ENCODE measurements at places on chromosomes 12 and 14. TPM values are rescaled to one million over a fixed set of nuclear protein-coding genes. Genes with fewer than 3 reads are reported as not detected.

Gene MIP
- total RNA-seq = not detected

Gene CCNB1IP1
- 35.3 TPM for total RNA-seq

Gene BHLHE41
- 34.5 TPM for total RNA-seq

Gene AJUBA
- 0.67 TPM for total RNA-seq

Gene MANSC4
- total RNA-seq = not detected

Gene ING4
- 39.2 TPM for total RNA-seq

Gene A2ML1
- total RNA-seq = not detected

Gene LTBP2
- total RNA-seq = 0.11 TPM

Gene CMKLR1
- 0.05 TPM for total RNA-seq

Gene ART4
- not detected for total RNA-seq

Gene KLRG1
- total RNA-seq = 1.9 TPM

Gene TRHDE
- total RNA-seq = not detected

Gene CYP46A1
- not detected for total RNA-seq

DNA sequence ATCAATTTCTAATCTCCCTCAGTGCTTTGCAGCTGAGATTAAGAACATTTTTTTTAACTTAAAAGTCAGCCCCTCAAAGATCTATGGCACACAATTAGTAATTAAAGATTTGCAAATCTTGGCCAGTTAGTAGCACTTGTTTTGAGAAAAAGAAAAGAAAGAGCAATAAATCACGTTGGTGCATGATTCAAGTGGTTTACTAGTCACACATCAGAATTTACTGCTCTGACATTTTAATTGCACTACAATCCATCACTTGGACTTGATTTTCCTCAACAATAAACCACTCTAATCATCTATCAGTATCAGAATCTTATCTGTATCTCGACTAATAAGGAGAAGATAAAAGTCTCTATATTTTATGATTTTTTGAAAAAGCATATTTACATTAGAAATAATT is 154.3 kb downstream of the HELB start:
- DNase-seq = no peak

- DNase-seq = no peak
Measured at GRCh38 chr14:105223260-105223659, 25.1 kb upstream of the BTBD6 start.

DNA sequence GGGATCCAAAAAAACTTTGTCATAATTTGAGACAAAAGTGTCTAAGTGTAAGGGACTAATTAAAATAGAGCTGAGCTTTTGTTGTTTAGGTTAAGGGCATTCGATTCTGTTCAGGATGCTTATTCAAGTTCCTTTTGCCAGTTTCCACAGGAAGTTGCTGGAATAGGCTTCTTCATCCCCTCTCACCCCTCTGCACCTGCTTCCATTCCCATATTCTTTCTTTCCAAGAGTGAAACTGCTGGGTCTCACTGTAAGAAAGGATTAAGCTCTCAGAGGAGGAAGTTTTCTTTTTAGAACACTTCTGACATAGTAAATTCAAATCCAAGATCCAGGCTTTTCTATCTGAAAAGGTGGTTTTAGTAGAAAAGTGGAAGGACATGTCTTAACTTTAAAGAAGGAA is 61.4 kb downstream of the POLR3B start:
- no peak for DNase-seq

DNA sequence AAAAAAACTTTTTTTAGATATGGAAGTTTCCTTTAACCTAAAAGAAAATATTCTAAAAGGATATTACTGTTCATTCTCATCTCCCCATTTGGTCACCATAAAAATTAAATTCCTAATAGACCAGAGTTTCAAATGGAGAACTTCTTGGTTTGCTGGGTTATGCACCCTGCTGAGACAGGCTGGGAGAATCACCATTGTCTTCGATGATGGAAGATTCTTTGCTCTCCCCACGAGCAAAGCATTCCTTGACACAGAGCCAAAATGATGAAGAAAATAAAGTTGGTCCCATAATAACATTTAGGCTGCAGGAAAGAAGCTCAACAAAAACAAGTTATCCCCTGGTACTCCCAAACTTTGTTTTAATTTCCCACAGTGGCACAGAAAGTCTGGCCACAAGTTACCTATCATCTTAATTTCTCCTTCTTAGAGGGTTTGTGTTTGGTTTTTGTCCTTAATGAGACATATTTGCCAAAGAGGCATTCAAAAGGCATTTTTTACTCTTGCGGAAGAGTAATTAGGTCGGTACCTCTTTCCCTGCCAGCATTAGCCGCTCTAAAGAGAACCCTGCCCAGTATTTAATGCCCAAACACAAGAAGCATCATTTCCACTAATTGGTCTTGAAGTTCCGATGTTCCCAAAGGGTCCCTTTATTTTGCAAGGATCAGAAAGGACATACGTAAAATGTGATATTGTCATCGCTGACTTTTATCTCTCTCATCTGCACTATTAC is 4.8 kb downstream of the DIO2 start:
- no peak for DNase-seq

DNA sequence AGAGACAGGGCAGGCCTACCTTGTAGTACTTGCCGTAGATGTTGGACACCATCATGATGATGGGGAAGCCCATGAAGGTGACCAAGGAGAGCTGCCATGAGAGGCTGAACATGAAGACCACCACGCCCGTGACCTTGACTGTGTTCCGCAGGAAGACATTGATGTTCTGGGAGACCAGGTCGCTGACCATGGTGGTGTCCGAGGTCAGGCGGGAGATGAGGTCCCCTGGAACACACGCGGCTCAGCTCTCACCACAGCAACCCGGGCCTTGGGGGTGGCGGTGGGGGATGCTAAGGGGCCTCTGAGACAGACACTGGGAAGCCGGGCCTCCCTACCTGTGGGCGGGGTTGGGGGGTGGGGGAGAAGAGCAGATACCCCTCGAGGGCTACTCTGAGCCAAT is 17.7 kb downstream of the ABCB9 start:
- DNase-seq = no peak

DNA sequence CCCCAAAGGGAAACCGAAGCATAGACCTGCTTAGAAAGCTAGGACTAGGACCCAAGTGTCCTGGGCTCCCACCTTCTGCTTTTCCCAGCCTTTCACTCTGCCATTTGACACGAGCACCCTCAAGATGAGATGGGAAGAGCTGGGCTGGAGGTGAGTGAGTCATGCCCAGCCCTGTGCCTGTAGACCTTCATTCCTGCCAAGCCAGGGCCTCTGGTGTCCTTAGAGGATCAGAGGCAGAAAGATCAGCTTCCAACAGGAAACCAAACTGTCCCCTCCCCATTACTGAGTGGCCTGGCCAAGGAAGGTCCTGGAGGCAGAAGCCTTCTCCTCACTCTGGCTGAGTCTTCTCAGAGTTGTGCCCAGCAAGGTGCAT is 3.5 kb downstream of the TMEM63C start:
- DNase-seq = no peak

- no peak for DNase-seq
Measured at GRCh38 chr14:60085085-60085484, 6.6 kb upstream of the PCNX4 start.

DNA sequence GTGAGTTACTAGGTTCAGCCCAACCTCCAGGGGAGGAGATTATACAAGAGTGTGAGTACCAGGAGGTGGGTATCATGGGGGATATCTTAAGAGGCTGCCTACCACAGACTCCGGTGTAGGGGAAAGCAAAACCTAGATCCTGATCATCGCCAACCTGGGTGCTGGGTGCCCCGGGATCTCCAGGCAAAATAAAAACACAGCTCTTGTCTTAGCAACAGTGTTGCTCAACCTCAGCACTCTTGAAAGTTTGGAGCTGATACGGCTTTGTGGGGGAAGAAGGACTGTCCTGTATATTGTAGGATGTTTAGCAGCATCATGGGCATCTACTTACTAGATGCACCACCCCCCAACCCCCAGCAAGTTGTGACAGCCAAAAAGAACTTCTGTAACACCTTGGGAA is 74.5 kb downstream of the CCDC60 start:
- no peak for DNase-seq

- DNase-seq = no peak
Measured at GRCh38 chr14:69838881-69839416, 40.3 kb upstream of the SMOC1 start.

GRCh38 chr12:99059824-99060511 is 414.9 kb downstream of the APAF1 start:
- no peak for DNase-seq

DNA sequence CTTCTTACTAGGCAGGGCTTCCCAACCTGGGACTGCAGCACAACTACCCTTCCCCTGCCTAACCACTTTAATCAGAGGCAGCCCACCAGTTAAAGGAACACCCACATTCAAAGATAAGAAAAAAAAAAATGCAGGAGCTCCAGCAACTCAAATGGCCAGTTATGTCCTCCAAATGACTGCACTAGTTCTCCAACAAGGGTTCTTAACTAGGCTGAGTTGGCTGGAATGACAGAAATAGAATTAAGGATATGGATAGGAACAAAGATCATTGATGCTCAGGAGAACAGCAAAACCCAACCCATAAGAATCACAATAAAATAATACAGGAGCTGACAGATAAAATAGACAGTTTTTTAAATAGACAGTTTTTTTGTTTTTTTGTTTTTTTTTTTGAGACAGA is 154.2 kb downstream of the PLCZ1 start:
- DNase-seq = no peak

GRCh38 chr12:6494968-6495367 is 1.1 kb downstream of the NCAPD2 start:
- DNase-seq = no peak

DNA sequence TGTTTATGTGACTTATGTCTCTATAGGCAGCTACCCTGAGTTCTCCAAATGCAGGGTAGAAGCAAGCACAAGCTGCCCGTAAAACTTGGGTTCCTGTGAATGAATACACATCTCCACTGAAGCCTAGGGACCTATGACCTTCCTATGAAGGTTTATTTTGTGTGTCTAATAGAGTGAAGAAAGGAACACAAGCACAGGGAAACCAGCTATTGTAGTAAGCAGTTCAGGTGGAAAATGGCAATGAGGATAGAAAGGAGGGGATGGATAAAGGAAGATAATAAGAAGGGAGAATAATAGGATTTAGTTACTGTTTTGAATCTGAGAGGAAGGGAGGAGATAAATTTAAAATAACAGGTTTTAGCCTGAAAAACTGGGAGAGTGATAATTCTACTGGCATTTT is 2.4 kb downstream of the PFKM start:
- no peak for DNase-seq

DNA sequence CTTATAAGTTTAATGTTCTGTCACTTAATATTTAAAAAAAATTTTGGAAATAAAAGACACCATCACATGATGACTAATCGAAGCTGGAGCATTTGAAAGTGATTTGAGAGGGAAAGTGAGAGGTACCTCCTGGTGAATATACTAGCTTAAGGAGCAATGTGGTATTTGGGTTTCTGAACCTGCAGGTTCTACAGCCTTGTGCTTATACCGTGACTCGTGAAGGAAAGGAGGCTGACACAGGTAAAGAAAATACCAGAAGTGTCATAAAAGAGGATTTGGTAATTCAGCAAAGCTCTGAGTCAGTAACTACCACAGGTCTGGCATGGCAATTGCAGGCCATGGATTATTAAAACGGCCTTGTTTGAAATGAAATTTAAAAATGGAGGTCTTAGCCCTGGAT is 151.0 kb downstream of the SLC38A4 start:
- no peak for DNase-seq

DNA sequence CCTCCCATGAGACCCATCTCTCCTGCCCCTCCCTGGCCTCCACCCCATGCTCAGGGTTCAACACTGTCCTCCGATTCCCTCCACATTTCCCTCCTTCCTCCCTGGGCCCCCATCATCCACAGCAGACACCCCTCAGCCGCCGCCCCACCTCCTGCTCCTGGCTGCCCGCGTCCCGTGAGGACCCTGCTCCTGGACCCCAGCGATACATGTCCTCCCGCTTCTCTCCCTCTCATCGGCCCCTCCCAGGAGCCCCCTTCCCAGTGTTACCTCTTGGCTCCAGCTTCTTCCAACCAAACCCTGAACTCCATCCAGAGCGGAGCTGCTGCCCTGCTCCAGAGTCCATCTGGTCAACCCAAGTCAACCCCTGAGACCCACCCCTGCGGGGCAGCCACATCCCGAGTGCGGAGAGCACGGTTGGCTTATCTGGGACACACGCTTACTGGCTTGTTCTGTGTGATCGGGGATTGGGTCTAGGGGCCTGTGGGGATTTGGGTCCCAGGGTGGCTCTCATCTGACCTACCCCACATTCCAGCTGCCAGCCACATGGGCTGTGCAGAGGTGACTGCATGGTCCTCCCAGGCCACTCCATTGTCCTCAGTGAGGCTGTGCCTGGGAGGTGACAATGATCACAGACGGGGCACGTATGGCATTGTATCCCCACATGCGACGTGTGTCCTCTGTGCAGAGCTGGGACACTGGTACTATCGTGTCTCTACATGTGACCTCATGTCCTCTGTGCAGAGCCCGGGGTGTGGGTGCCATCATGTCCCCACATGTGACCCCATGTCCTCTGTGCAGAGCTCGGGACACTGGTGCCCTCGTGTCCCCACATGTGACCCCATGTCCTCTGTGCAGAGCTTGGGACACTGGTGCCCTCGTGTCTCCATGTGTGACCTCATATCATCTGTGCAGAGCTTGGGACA is 333.6 kb downstream of the ADGRD1 start:
- no peak for DNase-seq

GRCh38 chr12:122850695-122851350 is 15.6 kb downstream of the HIP1R start:
- no peak for DNase-seq

DNA sequence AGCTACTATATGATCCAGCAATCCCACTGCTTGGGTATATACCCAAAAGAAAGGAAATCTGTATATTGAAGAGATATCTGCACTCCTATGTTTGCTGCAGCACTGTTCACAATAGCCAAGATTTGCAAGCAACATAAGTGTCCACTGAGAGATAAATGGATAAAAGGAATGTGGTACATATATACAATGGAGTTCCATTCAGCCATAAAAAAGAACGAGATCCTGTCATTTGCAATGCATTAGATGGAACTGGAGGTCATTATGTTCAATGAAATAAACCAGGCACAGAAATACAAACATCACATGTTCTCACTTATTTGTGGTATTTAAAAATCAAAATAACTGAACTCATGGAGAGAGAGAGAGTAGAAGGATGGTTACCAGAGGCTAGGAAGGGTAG is 116.6 kb downstream of the HELB start:
- no peak for DNase-seq

- DNase-seq = no peak
Measured at GRCh38 chr12:3036901-3037600, 40.1 kb upstream of the TSPAN9 start.

DNA sequence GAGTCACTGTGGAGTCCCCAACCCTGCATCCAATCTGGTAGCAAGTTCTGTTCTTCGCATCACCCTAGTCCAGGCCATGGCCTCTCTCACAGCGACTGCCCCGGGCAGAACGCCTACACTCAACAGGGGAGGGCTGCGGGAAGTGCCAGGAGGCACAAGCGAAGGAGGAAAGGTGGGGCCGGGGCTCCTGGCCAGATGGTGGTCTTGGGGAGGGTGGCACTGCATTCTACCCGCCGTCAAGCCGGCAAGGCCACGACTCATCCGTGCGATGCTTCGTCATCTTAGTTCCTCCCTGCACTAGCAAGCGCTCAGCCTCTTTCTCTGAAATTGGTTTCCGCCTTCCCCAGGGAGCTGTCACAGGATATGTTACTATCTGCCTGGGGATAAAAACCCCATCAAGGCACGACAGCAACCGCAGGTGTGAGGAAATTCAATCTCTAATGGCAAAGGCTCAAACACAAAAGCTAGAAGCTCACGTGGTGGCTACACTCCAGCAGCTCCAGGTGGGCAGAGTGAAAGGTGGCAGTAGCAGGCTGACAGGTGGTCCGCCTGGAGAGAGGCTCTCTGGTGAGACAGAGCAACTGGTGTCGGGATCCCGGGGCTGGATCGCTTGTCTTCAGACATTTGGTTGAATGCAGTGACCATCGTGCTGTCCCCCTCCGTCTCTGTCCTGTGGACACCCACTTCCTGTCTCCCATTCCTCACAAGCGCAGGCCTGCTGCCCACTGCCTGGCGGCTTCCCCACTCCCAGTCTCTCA is 34.1 kb downstream of the ACADS start:
- DNase-seq = no peak
